Pancreas (tissue), 10 donors: ENCODE measurements at places on chromosomes 16 and 17. TPM values are rescaled to one million over a fixed set of nuclear protein-coding genes. Genes with fewer than 3 reads are reported as not detected.

- no peaks in the 10 kb centered on the region for H3K27me3 ChIP-seq
- no peak overlapping the region for H3K4me3 ChIP-seq
- no peak overlapping the region for H3K27ac ChIP-seq
- DNase-seq: no peak
- no peaks in the 10 kb centered on the region for H3K4me1 ChIP-seq
Observed at GRCh38 chr17:60229188-60229802, 79.5 kb downstream of the CA4 start.

DNA sequence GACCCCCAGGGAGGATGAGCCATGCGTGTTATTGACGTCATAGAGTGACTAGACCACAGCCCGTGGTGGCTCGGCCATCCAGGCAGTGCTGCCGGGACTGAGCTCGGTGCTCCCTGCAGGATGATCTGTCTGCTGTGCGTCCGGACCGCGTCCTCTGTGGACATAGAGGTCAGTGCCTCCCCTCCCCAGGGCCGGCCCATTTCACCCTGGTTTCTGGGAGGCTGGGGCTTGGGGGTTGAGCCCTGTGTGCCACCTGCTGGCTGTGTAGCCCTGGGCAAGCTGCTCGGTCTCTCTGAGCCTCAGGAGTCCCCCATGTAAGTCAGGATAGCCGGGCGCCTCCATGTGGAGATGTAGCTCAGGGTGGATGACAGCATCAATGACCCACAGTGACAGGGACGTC, 8.3 kb downstream of the TSC2 start:
- no peaks in the 10 kb centered on the region for H3K36me3 ChIP-seq
- H3K4me3 ChIP-seq: no peak overlapping the region
- H3K27me3 ChIP-seq: no peaks in the 10 kb centered on the region
- peak; percentile 66 for DNase-seq

- no peaks in the 10 kb centered on the region for H3K27me3 ChIP-seq
- H3K4me3 ChIP-seq: no peak overlapping the region
- H3K36me3 ChIP-seq: no peaks in the 10 kb centered on the region
- no peak overlapping the region for H3K27ac ChIP-seq
Observed at GRCh38 chr17:16952401-16952800, 19.5 kb downstream of the TNFRSF13B start.

GRCh38 chr16:68019167-68019680, 3.5 kb upstream of the DPEP2NB start:
- no peaks in the 10 kb centered on the region for H3K36me3 ChIP-seq
- H3K4me3 ChIP-seq: no peak overlapping the region
- H3K27me3 ChIP-seq: no peaks in the 10 kb centered on the region

VTN gene
- total RNA-seq: 8.2 TPM

NOXO1 gene
- 0.42 TPM for total RNA-seq

ARHGAP44 gene
- 3.9 TPM for total RNA-seq
